ENCODE measurements at places on chromosomes 5 and 9. TPM values are rescaled to one million over a fixed set of nuclear protein-coding genes. Genes with fewer than 3 reads are reported as not detected.

- DNase-seq = peak; percentile 48
Measured at GRCh38 chr9:8677741-8678140, 878.2 kb upstream of the DMAC1 start.

Gene CNTNAP3
- 8.3 TPM for total RNA-seq

DNA sequence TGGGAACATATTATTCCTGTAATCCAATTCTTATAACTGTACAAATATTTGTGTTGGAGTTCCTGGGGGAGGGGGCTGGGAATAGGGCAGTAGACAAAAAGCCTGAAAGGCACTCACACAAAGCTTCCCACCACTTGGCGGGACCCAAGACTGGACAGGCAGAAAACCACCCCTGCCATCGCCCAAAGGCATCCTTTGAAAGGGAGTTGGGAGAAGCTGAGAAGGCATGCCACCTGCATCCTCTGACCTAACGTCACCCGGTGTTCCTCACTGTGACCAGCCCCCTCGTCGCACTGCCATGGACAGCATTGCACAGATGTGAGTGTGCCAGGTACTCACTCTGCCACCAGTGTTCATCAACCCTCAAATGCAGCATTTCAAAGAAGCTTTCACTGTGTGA is 80.6 kb upstream of the SMIM23 start:
- no peak for DNase-seq

DNA sequence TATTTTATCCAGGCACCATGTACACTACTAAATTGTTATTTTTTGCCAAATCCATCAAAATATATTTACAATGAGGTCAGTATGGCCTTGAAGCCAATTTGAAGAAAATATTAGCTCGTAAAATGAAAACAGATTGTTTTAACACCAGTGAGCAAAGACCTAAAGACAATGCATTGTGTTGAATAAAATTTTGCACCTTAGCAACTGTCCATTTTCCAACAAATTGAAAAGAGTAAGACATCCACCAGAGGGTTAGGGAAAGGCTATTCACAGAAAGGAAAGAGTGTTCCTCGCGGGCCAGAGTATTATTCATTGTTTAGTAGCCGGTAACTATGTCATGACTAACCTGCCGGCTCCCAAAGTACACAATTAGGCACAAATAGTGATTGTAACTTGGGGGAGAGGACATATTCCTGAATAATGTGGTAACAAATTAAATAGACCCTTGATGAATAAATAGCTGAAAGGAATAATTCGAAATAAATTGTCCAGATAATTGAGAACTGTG is 213.3 kb downstream of the DNAH5 start:
- DNase-seq = no peak

Gene PCDHAC2
- 11.8 TPM for total RNA-seq

DNA sequence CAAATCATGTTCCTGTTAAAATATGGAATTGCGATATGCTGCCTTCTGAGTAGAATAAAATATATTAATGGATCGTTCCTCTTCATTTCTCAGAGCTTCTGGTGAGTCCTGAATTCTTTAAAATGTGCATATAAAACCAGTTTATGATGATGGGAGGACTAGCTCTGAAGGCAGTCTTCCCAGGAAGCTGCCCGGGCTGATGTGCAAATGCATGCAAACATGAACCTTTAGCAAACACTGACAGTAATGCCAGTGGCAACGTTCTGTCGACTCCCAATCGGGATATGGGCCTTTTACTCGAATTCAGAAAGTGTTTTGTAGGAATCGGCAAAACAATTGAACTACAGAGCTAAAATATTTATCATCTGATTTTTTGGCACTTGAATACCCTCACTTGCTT is 93.6 kb downstream of the TLE4 start:
- no peak for DNase-seq

- DNase-seq = no peak
Measured at GRCh38 chr9:112286926-112287325, 46.5 kb downstream of the PTBP3 start.

Gene CCDC171
- 4.4 TPM for total RNA-seq

Gene OR1J2
- total RNA-seq = not detected

- DNase-seq = no peak
Measured at GRCh38 chr9:4108754-4109465, 191.0 kb downstream of the GLIS3 start.

Gene GZMA
- not detected for total RNA-seq

Gene PTGES
- total RNA-seq = 3.9 TPM

DNA sequence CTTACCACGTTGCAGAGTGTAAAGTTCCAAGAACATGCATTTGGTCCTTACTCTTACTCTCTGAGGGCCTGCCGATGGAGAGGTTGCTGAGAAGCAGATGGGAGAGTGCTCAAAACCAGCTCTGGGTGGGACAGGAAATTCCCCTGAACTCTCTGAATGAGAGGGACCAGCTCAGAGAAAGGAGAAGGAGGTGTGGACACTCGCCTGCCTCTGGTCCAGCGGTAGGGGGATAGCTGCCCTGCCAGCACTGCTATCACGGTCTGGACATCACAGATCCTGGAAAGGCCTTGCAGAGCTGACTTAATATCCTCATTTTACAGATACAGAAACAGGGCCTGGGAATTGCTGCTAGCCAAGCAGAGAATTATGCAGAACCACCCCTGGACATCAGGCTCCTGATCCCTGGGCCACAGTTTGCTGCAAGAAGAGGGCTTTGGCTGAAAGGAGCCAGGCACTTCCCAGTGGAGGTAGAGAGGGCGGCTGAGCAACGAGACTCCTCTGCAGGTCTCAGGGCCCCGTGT is 4.9 kb downstream of the TRAF1 start:
- no peak for DNase-seq

DNA sequence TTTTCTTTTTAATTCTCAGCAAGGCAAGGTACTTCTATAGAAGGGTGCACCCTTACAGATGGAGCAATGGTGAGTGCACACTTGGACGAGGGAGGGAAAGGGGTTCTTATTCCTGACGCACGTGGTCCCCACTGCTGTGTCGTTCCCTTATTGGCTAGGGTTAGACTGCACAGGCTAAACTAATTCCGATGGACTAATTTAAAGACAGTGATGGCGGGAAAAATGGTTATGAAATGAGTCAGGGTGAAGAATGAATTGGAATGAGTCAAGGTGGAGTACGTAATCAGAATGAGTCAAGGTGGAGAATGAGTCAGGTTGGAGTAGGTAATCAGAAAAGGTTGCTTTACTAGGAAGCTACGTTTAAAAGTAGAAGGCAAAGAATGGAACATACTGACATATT is 2.1 kb upstream of the HMGCS1 start:
- DNase-seq = no peak

Gene FOXD4L6
- total RNA-seq = 0.21 TPM

GRCh38 chr9:124660341-124660801 is 110.7 kb downstream of the NR6A1 start:
- DNase-seq = peak; percentile 25

Gene SPATA31C2
- total RNA-seq = 0.35 TPM

DNA sequence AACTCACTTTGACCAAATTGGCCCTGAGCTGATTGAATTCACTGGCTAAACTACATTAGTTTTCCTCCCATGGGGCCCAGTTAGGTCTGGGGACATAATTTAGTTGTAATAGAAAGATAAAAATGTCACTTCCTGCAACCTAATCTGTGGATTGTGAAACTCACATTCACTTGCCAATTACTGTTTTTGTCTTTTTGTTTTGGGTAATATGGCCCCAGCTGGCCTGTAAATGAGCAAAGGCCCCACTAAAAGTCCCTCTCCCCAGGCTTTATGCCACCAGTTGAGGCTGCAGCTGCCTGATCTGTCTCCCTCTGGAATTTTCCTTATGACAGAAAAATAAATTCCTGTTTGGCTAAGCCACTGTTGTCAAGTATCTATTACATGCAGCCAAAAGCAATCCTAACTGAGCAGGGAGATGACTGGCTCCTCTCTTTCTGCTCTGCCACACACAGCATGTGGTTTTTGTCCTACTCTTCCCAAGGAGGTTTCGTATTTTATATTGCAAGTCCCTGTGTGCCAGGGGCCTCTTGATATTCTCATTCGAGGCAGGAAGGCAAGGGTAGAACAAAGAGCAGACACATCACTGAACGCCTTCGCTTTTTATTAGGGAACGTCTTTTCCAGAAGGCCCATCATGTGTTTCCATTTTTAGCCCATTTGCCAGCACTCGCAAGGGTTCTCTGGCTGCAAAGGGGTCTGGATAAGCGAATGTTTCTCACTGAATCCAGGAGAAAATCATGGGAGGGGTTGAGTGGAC is 24.1 kb upstream of the SLC25A48 start:
- no peak for DNase-seq

GRCh38 chr5:172903790-172904189 is 55.4 kb upstream of the RPL26L1 start:
- no peak for DNase-seq

DNA sequence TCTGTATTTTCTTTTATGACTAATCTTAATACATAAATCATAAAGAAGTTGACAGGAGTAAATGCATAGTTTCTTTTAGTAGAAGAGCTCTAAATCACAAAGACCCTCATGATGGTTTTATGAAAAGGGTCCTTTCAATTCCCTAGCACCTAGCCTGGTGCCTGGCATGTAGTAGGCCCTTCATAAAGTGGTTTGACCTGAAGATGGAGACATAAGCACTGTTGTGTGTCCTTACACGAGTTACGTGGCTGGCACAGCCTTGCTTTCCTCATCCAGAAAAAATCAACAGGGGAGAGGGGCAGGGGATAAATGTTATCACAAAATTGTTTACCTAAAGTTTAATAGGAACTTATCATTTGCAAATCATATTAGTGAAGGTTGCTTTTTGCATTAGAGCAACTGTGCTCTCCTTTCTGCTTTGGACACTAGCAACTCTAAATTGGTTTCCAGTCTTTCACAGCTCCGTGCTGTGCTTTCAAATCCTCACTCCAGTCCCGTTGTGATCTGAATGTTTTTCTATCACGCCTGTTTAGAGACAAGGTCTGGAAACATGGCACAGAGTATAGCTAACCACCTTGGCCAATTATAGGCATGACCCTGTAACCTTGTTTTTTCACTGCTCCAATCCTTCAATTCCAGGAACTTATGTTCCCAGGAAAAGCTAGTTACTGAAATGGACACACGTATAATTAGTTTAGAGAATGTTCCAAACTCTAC is 55.7 kb downstream of the ARL15 start:
- peak; percentile 37 for DNase-seq

GRCh38 chr9:114240647-114241558 is 82.0 kb upstream of the ORM1 start:
- no peak for DNase-seq

- DNase-seq = no peak
Measured at GRCh38 chr5:167578977-167579692, 712.3 kb upstream of the WWC1 start.

GRCh38 chr9:114941376-114941775 is 11.0 kb upstream of the TNFSF8 start:
- no peak for DNase-seq

GRCh38 chr5:73273379-73274050 is 100.5 kb downstream of the TMEM174 start:
- no peak for DNase-seq

GRCh38 chr9:93464876-93465275 is 11.5 kb upstream of the FAM120AOS start:
- DNase-seq = peak; percentile 57

DNA sequence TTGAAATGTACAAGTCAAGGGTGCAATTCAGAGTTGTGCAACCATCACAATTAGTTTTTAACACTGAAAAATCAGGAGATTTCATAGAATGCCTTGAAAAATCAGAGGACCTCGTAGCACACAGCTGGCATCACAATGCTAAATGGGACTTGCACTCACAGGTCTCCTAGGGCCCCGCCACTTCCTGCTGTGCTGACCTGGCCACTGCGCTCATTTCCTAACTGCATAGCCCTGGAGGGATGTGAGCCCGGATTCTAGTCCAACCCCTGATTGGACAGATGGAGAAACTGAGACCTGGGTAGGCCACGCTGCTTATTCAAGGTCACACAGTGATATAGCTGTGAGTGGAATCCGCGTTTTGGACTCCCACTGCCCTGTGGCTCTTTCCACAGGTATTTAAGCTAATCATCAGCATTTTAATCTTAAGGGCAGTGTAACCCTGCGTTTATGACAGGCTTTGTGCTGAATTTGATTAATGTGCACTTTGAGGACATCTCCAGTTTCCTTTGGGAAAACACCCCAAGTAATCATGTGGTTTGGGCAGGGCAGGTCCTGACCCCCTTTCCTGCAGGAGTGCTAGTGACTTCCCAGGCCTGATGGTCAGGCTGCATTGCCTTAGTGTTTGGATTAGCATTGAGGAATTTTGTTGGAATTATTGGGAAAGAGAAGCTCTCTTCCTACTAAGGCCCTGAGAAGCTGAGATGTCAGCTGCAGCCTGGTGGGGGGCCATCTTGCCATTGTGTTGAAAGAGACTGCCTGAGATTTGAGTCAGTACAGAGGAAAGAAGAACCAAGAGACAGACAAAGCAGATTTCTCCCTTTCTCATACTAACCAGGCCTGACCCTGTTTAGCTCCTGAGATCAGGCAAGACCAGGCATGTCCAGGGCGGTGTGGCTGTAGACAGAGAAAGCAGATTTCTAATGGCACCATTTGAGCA is 36.2 kb downstream of the STC2 start:
- DNase-seq = peak; percentile 59

Gene EQTN
- total RNA-seq = 0.24 TPM

- DNase-seq = no peak
Measured at GRCh38 chr5:96278981-96279380, 154.1 kb downstream of the PCSK1 start.

DNA sequence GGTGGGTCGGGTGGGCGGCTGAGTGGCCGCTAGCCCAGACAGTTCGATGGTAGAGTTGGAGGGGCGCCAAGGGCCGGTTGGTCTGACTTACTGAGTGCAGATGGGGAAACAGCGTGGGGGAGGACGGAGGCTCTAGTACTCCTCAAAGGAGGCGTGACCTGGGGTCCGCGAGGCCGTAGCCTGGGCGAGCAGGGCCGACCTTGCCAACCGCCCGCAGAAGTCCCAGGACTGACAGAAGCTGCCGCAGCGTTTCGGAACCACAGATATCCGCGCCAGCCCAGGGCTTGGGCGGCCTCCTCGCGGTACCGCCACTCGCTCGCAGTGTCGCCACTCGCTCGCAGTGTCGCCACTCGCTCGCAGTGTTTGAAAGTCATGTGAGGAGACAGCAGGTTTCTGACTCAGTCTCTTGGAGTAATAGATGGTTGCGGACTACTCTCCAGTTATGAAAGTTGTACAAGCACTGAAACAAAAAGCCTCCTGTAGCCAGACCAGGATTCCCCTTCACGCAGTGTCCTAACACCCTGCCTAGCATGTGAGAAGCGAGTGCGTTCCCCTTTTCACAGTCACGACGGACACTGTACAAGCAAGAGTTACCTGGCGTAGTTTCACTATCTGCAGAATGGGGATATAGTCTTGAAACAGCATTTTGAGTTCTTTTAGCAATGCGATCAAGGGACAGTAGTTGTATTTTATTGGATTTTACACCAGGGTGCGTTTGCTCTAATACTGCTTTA is 674 bp downstream of the TMEM38B start:
- DNase-seq = peak; percentile 80

GRCh38 chr5:124678922-124679519 is 67.4 kb downstream of the ZNF608 start:
- no peak for DNase-seq

- peak; percentile 24 for DNase-seq
Measured at GRCh38 chr5:16702964-16703363, 86.2 kb upstream of the RETREG1 start.
